Right renal pelvis (tissue), 4 donors: ENCODE measurements at places on chromosomes 13 and 19.

DNA sequence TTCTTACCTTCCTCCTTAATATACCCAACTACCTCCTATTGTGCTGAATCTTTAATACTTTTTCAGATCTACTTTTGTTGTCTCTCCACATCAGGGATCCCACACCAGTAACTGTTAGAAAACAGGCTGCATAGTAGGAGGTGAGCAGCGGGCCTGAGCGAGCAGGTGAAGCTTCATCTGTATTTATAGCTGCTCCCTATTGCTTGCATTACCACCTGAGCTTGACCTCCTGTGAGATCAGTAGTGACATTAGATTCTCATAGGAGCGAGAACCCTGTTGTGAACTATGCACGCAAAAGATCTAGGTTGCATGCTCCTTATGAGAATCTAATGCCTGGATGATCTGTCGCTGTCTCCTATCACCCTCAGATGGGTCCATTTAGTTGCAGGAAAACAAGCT is 279.8 kb downstream of the DIAPH3 start:
- DNase-seq: no peak

- DNase-seq: peak; percentile 37
These were observed 37.3 kb downstream of the NFIC start for GRCh38 chr19:3403489-3404323.

- DNase-seq: no peak
These were observed 819.8 kb downstream of the PCDH9 start for GRCh38 chr13:66410314-66410713.

GRCh38 chr13:34900288-34900739 is 41.8 kb upstream of the NBEA start:
- no peak for DNase-seq

- DNase-seq: no peak
These were observed 17.8 kb downstream of the ERCC5 start for GRCh38 chr13:102863590-102863989.
